Kidney epithelial cell (primary cell): ENCODE measurements at places on chromosomes 5 and 9. TPM values are rescaled to one million over a fixed set of nuclear protein-coding genes. Genes with fewer than 3 reads are reported as not detected.

The SLC34A1 gene
- not detected in 2 replicates for total RNA-seq

The PDE6A gene
- not detected in 2 replicates for total RNA-seq

The SMIM23 gene
- total RNA-seq: not detected in 2 replicates

The TERT gene
- total RNA-seq: 0.21 TPM in 1 of 2 replicates, not detected in the other

The SERINC5 gene
- total RNA-seq: 12.9 and 13.1 TPM in 2 replicates

The LRRTM2 gene
- 0.25 TPM in 1 of 2 replicates, not detected in the other for total RNA-seq

The STPG3 gene
- not detected in 2 replicates for total RNA-seq

The PHYHD1 gene
- 17.8 and 21.2 TPM in 2 replicates for total RNA-seq

The FAM151B gene
- total RNA-seq: 1.0 and 3.8 TPM in 2 replicates

The ORM2 gene
- total RNA-seq: not detected in 2 replicates

The PCDHGC3 gene
- total RNA-seq: 41.9 and 47.3 TPM in 2 replicates

The TRIM36 gene
- 5.0 and 7.9 TPM in 2 replicates for total RNA-seq

The RNF183 gene
- not detected in 2 replicates for total RNA-seq

The TNFSF15 gene
- 11.7 and 13.4 TPM in 2 replicates for total RNA-seq

The N4BP3 gene
- total RNA-seq: 6.0 and 6.8 TPM in 2 replicates

The ADGRD2 gene
- not detected in 2 replicates for total RNA-seq

The SPATA31A3 gene
- not detected in 2 replicates for total RNA-seq

The PCDHGB7 gene
- total RNA-seq: 14.0 and 14.1 TPM in 2 replicates

The PCDHA11 gene
- total RNA-seq: 0.48 and 1.2 TPM in 2 replicates

The PTGDS gene
- total RNA-seq: 2.0 and 3.8 TPM in 2 replicates

The PCDHGB5 gene
- total RNA-seq: 18.6 and 19.3 TPM in 2 replicates

The DNM1 gene
- total RNA-seq: 16.2 and 20.5 TPM in 2 replicates

The TMEM215 gene
- not detected in 2 replicates for total RNA-seq

The MED10 gene
- total RNA-seq: 45.7 and 50.1 TPM in 2 replicates

The GRM6 gene
- not detected in 2 replicates for total RNA-seq

The ANKRD34B gene
- total RNA-seq: 1.5 and 2.2 TPM in 2 replicates

The CDH6 gene
- 66.2 and 71.7 TPM in 2 replicates for total RNA-seq

The TLX3 gene
- 0.14 and 0.58 TPM in 2 replicates for total RNA-seq

The SLC28A3 gene
- 0.21 and 0.75 TPM in 2 replicates for total RNA-seq

The SLC25A48 gene
- not detected in 2 replicates for total RNA-seq

The MSX2 gene
- 1.3 and 1.4 TPM in 2 replicates for total RNA-seq

The ARSI gene
- 2.4 TPM in 2 replicates for total RNA-seq

The NRG2 gene
- 0.07 TPM in 1 of 2 replicates, not detected in the other for total RNA-seq

The FOXD1 gene
- 14.7 and 22.0 TPM in 2 replicates for total RNA-seq

The IL7R gene
- total RNA-seq: 1.6 and 4.0 TPM in 2 replicates

The HMGCS1 gene
- 64.3 and 72.8 TPM in 2 replicates for total RNA-seq

The FCN1 gene
- not detected in 2 replicates for total RNA-seq

The FRMD3 gene
- 5.0 and 5.2 TPM in 2 replicates for total RNA-seq

The CARD9 gene
- total RNA-seq: 1.9 and 2.0 TPM in 2 replicates

The GABRA1 gene
- total RNA-seq: not detected in 2 replicates

The DEPDC1B gene
- total RNA-seq: 10.6 TPM in 2 replicates
